ENCODE measurements at places on chromosomes 6 and 20.
A peak's percentile ranks its signal among the peaks of the same experiment; 100 is the strongest.

- no peak for DNase-seq
Measured at GRCh38 chr6:72175916-72176315, 289.6 kb downstream of the RIMS1 start.

GRCh38 chr6:36493859-36494258 lies 51.1 kb downstream of the KCTD20 start:
- peak; percentile 27 for DNase-seq

DNA sequence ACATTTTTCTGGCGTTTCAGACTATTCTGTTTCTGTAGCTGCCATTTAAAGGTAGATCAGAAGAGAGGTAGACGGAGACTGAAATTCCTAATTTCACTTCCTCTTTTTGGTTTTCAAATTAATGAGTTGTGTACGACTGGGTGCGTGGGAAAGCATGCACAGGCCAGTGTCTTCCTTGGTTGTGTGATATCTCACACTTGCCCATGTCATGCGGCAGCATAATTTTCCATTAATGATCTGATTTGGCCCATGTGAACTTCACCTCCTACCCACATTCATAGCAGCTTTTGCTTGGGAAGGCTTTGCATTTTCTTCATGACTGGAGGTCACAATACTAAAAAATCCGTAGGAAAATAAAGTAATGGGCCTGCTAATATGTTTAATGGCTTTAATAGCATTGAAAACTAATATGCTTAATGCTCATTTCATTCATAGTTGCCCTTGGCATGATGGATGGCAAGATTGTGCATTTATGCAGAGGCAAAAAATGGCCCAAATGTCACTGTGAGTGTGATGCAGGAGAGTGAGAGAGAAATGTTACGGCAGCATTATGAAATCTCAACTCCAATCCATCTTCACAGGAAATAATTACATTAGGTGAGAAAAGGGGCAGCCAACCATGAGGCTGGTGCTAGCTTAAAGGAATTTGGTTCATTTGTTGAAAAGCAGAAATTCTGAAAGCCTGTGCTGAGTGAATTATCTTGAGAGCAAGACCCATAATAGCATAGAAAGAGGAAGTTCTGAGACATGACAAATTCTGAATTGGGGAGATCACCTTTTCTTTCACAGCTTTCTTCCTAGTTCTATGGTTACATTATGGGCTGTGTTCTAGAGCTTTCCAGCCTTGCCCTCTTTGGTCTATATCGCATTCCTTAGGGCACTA lies 69.0 kb upstream of the UST start:
- DNase-seq, result no peak

- no peak for DNase-seq
Measured at GRCh38 chr20:16201191-16201590, 372.1 kb downstream of the KIF16B start.

GRCh38 chr6:169961772-169962561 lies 210.5 kb downstream of the ERMARD start:
- DNase-seq, result no peak

DNA sequence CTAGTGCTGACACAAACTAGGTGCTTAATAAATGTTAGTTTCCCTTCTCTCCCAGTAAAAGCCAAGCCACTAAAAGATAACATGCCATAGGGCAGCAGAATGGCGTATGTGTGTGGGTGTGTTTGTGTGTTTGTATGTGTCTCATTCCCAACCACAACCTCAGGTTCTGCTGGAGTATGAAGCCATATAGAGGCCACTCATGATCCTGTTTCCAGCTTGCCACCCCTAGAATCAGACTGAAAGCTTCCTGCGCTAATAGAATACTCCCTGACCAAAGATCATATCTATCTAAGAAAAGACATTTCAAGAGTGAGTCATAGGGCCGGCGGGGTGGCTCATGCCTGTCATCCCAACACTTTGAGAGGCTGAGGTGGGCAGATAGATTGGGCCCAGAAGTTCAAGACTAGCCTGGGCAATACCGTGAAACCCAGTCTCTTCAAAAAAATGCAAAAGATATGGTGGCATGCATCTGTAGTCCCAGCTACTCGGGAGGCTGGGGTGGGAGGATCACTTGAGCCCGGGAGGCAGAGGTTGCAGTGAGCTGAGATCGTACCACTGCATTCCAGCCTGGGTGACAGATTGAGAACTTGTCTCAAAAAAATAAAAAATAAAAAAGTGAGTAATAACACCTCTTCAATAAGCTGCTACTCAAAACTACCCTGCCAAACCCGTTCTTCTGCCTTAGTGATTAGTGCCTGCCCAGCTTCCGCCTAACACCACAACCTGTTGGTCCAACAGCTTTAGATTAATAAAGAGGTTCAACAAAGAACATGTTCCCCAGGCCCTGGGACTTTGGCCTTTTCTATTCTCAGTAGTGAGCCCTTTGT lies 11.8 kb upstream of the SNRPC start:
- DNase-seq, result no peak

DNA sequence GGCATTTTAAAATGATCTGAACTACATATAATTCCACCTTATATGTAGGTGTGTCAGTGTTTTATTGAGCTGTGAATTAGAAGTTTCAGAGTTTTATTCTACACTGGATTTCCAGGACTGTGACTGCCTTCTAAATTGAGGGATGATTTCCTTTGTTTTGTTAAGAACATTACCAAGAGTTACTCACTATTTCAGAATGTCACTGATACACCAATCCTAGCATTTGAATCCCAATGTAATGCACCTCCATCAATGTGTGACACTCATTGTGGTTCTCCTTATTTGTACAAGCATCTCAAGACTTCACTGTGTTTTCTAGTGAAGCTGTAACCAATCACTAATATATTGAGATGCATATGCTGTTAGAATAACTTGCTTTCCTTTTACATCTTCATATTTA lies 86.8 kb downstream of the PLCB1 start:
- no peak for DNase-seq

GRCh38 chr6:160391419-160392116 lies 43.4 kb downstream of the SLC22A3 start:
- DNase-seq, result no peak

- DNase-seq, result no peak
Measured at GRCh38 chr6:83960664-83961063, 72.9 kb upstream of the MRAP2 start.

DNA sequence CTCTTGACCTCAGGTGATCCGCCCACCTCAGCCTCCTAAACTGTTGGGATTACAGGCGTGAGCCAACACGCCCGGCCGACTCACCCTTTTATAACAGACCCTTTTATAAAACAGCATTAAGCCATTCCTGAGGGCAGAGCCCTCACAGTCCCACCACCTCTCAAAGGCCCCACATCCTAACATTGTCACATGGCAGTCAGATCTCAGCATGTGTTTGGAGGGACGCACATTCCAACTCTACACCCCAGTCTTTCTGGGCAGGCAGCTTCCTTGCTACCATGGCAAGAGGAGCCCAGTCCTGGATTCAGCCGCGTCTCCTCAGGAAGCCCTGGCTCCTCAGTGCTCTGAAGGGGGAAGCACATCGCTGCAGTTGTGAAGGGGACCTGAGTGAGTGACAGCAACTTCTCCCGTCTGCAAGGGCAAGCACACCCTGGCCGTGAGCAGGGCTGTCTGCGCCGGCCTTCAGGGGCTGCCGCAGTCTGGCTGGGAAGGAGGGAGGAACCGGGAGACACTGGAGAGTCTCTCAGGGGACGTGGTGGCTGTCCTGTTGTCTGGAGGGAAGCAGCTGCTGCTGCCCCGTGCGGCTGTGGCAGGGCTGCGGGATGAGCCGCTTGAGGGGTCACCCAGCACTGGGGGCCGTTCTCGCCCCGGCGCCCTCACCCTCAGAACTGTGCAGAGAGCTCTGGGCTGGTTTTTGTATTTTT lies 15.9 kb downstream of the OSBPL2 start:
- no peak for DNase-seq

DNA sequence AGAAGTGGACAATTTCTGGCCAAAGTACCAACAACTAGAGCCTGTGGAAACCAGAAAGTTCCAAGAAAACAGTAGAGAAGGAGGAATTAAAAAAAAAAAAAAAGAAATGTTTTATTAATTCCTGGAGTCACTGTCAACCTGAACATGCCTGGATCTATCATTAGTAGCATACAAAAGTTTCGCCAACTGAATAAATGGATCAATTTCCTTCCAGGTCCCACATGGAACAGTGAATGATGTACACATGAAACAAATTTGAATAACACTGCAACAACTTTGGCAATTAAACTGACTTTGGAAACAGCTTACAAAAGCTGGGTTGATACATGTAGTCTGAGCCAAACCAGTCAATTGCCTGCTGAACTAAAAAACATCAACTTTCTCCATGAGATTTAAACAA lies 90.0 kb upstream of the HMGCLL1 start:
- DNase-seq, result no peak

GRCh38 chr6:111484633-111484930 lies 1.6 kb upstream of the REV3L start:
- DNase-seq, result no peak

GRCh38 chr6:28252009-28252975 lies at the start of gene ZKSCAN4:
ZKSCAN4 (minus strand) TSS chr6:28252269; CDS start chr6:28251980, 289 bp downstream.
- DNase-seq, result peak; percentile 91

GRCh38 chr20:60806354-60806753 lies 445.7 kb upstream of the CDH4 start:
- DNase-seq, result no peak

- DNase-seq, result no peak
Measured at GRCh38 chr6:53879608-53880007, 84.8 kb downstream of the LRRC1 start.

- DNase-seq, result no peak
Measured at GRCh38 chr20:59400708-59401107, 100.3 kb downstream of the EDN3 start.

DNA sequence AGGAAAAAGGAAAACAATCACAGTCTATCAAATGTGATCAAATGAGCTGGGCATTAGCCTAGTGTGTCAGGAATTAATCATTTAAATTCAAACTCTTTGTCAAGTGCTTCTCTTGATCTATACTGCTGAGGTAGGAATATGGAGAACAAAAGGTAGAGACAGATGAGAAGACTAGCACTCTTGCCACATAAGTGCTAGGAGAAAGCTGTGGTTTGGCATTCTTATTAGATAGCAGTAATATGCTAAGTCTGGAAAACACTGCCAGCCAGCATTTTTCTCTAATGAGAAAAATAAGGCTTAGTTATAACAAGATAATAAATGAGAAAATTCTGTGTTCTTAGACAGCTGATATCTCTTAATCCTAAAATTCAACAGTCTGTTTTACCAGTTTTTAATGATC lies 38.9 kb downstream of the ORC3 start:
- no peak for DNase-seq

DNA sequence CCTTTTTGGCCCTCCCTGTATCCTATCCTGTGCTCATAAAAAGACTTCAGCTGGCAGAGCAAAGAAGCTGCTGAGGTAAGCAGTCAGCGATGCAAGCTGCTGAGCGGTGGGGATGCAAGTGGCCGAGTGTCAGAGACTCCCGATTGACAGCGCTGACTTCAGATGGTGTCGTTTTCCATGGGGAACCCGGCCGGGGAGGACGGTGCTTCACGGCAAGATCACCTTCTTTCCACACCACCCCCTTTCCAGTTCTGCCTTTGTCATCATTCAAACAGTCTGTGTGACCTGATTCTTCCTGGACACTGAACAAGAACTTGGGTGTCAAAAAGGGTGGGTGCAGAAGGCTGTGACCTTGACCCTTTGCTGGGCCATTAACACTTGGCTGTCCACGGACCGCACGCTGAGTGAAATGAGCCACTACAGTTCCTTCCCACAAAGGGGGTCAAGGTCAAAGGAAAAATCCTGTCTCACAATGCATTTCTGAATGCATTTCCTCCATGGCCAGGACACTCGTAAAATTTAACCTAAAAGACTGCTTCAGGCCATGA lies 52.9 kb upstream of the UNC93A start:
- no peak for DNase-seq

DNA sequence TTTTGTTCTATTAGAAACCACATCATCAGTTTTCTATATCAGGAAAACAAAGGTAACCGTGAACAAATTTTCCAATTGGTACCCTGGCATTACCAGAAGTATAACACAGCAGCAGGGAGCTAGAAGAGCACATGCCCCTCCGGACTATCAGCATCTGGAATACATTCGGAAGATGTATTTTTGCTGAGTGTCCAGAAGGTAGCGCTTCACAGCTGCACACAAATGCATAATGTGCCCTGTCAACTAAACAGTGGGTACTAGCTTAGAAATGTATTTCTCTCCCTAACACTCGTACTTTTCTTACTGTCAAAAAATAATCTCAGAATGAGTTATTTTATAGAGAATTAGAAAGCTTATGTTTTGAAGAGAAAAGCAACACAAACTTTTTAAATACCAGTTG lies 77.6 kb downstream of the HUS1B start:
- DNase-seq, result no peak

GRCh38 chr20:37265152-37265551 lies 3.5 kb upstream of the GHRH start:
- no peak for DNase-seq

DNA sequence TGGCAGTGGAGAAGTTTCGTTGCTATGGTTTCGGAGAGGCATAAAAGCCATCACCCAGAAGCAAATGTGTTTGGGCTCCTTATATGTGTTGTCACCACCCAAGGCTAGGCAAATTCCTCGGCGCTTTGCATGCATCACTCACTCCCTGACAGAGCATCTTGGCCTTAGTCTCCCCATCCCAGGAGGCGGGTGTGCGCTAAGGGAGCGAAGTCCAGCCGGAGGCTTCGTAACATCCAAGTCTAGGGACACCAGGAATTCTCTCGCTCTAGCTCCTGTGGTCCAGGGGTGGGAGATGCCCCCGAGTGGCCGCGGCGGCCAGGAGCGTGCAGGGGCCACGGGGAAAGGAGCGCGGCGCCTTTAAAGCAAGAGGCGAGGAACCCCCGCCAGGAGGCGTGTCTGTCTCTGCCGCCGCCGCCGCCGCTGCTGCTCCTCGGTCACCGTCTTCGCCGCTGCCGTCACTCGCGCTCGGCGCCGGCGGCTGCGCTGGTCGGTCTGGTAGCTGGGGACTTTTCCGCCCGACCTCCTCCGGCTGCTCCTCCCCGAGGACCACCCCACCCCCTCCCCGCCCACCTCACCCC lies at the start of gene GRIK2:
Gene GRIK2, plus strand, starts transcription at position 458 of the 578 bp plus-strand sequence.
- peak; percentile 73 for DNase-seq

DNA sequence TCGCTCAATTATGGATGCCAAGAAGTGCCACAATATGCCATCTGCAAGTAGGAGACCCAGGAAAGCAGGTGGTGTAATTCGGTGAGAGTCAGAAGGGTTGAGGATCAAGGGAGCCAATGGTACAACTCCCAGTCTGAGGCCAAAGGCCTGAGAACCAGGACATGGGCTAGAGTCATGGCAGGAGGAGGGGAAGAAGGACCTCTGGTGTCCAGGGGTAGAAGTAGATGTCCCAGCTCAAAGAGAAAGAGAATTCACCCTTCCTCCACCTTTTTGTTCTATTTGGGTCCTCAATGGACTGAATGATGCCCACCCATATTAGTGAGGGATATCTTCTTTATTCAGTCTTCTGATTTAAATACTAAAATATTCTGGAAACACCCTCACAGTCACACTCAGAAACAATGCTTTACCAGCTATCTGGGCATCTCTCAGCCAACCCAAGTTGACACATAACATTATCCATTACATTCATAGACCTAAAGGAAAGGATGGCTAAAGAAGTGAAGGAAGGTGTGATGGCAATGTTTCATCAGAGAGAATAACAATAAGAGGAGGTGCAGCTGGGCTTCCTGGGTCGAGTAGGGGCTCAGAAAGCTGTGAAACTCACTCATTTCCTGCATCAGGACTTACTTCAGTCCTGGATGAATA lies 21.2 kb upstream of the HLA-DQA1 start:
- DNase-seq, result no peak

GRCh38 chr6:5078121-5078669 lies 6.9 kb upstream of the PPP1R3G start:
- no peak for DNase-seq

- DNase-seq, result no peak
Measured at GRCh38 chr6:90045535-90045934, 151.3 kb downstream of the GJA10 start.

GRCh38 chr20:13173201-13173600 lies 47.9 kb upstream of the ISM1 start:
- no peak for DNase-seq

All from HAP-1 (cell line).